ENCODE measurements at places on chromosomes 1 and 21.
A peak's percentile ranks its signal among the peaks of the same experiment; 100 is the strongest.

DNA sequence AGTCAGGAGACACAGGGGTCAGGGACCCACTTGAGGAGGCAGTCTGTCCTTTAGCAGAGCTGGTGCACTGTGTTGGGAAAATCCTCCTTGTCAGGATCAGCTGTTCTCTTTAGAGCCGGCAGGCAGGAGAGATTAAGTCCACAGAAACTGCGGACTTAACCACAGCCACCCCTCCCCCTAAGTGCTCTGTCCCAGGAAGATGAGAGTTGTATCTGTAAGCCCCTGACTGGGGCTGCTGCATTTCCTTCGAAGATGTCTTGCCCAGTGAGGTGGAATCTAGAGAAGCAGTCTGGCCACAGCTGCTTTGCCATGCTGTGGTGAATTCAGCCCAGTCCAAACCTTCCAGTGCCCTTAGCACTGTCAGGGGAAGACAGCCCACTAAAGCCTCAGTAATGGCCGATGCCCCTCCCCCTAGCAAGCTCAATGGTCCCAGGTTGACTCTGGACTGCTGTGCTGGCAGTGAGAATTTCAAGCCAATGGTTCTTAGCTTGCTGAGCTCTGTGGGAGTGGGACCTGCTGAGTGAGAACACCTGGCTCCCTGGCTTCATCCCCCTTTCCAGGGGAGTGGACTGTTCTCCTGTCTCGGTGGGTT, 172.8 kb downstream of the ST6GALNAC3 start:
- no peak for DNase-seq

GRCh38 chr1:194478731-194479130, 1292.3 kb upstream of the B3GALT2 start:
- DNase-seq: no peak

DNA sequence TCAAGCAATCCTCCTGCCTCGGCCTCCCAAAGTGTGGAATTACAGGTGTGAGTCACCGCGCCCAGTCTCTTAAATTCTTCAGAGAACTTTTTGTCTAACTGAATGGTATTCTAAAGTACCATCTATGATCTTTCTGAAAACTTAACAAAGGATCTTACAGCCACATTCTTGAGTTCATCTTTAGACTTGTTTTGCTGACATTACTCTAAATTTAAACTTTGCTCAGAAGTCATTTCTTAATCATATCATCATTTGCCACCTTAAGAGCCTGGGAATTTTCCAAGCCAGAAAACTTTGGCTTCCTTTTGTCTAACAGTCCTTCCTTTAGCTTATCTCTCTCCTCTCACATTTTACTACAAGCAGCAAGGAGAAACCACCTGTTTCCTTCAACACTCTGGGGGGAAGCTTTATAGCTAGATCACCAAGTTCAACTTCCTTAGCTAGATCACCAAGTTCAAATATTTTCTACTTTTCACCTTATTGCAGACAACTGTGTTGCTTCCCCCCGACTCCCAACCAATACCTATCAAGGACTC, 5.4 kb upstream of the ZBTB8A start:
- DNase-seq: no peak

GRCh38 chr1:180233191-180234011, 3.3 kb downstream of the LHX4 start:
- DNase-seq: no peak

- no peak for DNase-seq
These were observed 136.1 kb upstream of the IRF2BP2 start for GRCh38 chr1:234745844-234746797.

DNA sequence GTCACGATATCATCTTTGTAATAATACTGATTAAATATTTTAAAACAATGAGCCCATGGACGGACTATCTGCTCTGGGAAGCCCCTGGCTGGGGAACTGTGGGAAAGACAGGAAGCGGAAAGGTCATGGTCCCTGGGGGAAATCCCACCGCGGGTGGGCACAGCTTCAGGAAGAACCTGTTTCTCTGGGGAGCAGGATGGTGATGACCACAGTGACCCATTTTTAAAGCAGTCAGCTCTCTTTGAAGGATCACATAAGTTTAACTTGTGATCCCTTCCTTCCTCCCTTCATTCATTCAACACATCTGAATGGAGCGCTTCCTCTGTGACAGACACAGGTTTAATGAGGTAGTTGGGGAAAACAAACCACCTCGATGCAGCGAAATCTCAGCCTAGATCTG, 73.0 kb downstream of the DHRS3 start:
- DNase-seq: no peak

GRCh38 chr1:78491451-78492071, 787 bp downstream of the PTGFR start:
- peak; percentile 25 for DNase-seq

DNA sequence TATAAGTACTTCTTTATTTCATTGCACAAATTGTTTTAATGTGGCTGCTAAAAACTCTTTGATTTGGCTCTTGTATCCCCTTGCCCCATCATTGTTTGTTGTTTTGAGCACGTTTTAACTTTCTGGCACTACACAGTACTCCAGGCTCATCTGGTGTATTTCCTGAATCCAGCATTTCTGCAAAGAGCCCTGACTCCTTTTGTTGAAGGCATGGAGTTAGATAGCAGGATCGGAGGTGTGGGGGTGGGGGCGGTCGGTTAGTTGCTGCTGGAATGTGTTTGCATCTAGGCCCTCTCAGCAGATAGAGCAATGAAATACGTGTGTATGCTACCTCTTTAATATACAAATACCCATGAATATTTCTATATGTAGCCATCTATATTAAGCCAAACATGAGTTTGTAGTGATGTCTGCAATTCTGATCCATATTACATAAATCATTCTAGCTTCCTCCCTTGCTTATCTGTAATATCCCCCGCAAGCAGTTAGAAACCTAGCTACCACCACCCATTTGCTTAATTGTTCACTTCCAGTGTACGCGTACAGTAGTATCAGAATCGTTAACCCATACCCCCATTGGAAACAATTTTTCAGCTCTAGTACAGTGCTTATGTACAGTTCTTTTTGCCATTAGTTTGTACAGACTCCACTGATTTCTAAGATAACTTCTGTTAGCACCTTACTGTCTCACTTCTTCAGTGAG, 106.0 kb downstream of the NOS1AP start:
- no peak for DNase-seq

- no peak for DNase-seq
These were observed 24.3 kb downstream of the CYP4B1 start for GRCh38 chr1:46823151-46823550.

- DNase-seq: no peak
These were observed 47.7 kb upstream of the DNASE2B start for GRCh38 chr1:84350550-84350949.

GRCh38 chr21:34871026-34871908, 177.8 kb downstream of the RUNX1 start:
- no peak for DNase-seq

- no peak for DNase-seq
These were observed 12.5 kb upstream of the PIGC start for GRCh38 chr1:172456344-172456769.

DNA sequence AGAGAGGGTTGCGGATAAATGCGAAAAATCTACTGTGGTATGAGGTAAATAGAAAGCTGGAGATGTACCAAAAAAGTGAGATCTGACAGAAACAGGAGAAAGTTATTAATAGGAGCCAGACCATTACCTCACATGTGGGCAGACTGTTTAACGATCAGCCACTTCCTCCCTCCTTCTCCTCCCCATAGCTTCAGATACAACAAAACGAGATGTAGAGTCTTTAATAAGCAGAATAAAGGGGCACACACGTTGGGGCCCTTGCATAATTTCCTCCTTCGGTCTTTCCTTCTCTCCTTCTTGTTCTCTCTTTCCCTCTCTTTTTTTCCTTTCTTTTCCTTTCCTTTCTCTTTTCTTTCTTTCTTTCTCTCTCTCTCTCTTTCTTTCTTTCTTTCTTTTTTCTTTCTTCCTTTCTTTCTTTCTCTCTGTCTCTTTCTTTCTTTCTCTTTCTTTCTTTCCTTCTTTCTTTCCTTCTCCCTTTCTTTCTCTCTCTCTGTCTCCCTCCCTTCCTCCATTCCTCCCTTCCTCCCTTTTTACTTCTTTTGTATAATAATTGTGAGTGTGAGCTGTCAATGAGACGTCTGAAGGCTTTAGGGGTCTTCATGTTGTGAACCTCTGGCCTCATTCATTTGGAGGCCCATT, 242.1 kb downstream of the GRIK1 start:
- no peak for DNase-seq

- no peak for DNase-seq
These were observed 122.0 kb upstream of the B3GALT2 start for GRCh38 chr1:193308438-193308837.

- no peak for DNase-seq
These were observed 51.8 kb upstream of the LYST start for GRCh38 chr1:235918465-235918864.

GRCh38 chr1:88111816-88112215, 572.3 kb upstream of the PKN2 start:
- no peak for DNase-seq

- DNase-seq: no peak
These were observed 306.7 kb downstream of the NPHP4 start for GRCh38 chr1:5685446-5686040.

- no peak for DNase-seq
These were observed 12.5 kb downstream of the RGS8 start for GRCh38 chr1:182671750-182672486.

GRCh38 chr1:85121744-85122143, 73.4 kb upstream of the MCOLN3 start:
- DNase-seq: no peak

- no peak for DNase-seq
These were observed 70.7 kb downstream of the EVA1C start for GRCh38 chr21:32483293-32483595.

DNA sequence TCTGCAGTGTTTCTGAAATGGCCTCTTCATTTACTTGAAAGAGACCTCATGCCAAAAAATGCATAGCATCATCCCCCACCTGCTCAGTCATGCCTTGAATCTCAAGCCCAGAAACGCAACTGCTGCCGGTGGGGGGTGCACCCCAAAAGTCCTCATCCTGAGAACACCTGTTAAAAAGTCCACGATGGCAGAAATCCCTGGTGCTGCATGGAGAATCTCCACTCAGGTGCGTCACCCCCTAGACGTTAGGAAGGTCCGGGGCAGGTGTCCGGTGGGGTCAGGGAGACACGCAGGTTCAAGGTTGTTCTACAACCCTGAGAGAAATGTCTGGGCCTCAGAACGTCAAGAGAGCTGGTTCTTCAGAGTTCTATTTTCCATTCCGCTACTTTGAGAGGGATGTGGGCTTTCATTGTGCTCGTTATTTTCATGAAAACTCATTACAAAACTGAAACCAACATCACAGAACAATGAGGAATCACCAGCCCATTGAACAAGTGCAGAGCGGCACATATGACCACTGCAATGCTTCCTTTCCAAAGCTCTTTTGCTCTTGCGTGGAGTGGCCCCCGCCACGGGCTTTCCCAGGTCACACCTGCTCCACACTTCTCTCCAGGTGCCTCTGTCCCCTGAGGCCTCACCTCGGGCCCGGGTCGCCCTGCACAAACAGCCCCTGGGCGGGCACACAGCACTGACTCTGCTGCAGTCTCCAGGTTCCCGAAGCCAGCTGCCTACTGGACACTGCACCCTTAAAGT, 201.9 kb downstream of the TOMM20 start:
- no peak for DNase-seq

GRCh38 chr1:187938092-187938491, 1109.3 kb downstream of the PLA2G4A start:
- DNase-seq: no peak

DNA sequence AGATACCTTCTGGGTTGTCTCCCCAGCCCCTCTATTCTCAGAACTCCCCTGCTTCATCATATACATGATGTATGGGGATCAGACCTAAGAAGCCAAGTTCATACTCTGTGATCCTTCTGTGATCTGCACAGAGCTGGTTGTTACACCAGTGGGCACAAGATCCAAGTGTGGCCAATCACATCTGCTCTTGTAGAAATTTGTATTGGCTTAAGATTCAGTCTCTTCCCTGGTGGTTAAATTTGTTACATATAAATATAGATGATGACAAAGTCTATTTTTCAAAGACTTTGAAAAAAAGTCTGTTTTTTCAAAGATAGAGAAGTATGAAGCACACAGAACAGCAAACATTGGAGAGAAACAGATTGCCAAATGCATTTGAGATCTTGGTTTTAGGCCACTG, 135.8 kb upstream of the FGGY start:
- DNase-seq: no peak

- no peak for DNase-seq
These were observed 215.6 kb downstream of the GPR52 start for GRCh38 chr1:174663358-174663757.

DNA sequence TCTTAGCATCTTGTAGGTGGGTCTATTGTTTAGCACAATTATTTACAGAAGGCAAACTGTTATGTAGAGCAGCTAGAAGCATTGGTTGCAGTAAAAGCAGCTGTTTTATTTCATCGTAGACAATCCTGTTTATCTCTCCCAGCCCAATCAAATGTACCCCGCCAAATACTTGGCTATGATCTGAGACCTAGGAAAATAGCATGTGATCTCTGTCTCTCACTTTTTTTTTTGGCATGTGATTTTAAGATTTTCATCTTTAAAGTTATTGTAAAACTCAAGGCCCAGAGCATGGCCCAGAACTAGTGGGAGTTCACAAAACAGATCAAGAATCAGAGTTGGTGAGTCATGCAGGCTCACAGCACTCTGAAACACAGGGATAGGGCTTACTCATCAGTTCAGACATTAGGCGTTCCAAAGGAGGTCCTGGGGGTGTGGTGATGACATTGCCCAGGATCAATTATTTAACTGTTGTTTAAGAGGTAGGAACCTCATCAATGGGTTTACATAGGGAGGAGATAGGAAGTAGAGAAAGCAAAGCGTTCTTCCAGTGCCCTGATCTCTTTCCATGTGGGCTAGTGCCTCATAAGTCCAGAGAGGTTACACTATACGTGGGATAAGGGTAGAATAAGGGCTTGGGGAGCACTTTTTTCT, 40.2 kb downstream of the TBX19 start:
- DNase-seq: no peak

DNA sequence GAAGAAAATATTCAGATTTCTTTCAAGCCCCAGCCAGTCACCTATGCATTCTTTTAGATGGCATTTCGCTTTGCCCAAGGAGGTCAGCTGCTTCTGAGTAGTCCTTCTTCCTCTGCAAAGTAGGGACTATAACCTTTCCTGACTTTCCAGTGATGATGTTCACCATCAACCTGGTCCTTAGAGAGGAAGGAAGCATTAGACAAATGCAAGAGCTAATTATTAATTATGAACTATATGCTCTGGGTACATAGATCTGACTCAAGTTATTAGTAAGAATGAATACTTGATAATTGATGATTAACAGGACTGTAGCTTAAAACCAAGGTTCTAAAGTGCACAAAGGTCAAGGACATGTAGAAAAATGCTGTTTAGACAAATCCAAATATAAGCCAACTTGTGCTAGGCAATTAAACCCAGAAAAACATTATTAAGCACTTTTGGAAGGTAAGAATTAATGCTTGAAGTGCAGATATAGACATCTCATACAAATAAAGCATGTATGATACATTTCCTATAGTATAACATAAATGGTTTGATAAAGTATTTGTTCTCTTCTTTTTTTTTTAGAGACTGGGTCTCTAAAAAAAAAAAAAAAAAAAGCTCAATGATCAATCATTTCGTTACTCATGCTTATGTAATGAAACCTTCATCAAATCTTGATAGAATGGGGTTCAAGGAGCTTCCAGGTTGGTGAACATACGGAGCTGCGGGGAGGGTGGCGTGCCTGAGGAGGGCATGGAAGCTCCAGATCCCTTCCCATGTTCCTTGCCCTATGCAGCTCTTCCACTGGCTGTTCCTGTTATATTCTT, 11.2 kb upstream of the AGMAT start:
- DNase-seq: no peak

Measured in omental fat pad (tissue), 4 donors.